ENCODE measurements at places on chromosomes 7 and 10.

DNA sequence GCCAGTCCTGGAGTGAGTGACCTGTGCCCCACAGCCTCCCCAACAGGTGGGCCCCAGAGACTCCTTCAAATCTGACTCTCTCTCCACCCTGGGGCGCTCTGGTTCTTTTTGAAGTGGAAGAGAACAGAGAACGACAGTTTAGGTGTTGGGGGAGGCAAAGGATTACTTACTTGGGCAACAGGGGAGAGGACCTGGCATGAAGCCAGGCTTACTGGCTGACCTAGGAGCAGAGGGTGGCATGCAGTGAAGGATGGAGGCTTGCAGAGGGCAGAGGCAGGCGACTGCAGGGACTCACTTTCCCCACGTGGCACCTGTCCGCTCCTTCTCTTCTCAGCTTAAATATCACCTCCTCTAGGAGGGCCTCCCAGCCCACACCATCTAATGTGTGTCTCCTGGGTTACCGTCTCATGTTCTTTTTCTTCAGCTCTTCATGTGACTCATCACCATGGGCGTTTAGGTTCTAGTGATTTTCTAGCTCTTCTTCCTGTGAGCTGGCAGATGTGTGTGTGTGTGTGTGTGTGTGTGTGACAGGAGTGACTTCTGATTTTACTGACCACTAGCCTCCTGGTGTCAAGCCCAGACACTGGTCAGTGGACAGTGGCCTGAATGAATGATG lies 15.5 kb downstream of the LZTS2 start:
- peak; percentile 88 for DNase-seq

- DNase-seq: no peak
Observed at GRCh38 chr10:126203746-126204145, 184.5 kb downstream of the ADAM12 start.

GRCh38 chr10:75899816-75900390 lies 468.5 kb downstream of the LRMDA start:
- DNase-seq: no peak

DNA sequence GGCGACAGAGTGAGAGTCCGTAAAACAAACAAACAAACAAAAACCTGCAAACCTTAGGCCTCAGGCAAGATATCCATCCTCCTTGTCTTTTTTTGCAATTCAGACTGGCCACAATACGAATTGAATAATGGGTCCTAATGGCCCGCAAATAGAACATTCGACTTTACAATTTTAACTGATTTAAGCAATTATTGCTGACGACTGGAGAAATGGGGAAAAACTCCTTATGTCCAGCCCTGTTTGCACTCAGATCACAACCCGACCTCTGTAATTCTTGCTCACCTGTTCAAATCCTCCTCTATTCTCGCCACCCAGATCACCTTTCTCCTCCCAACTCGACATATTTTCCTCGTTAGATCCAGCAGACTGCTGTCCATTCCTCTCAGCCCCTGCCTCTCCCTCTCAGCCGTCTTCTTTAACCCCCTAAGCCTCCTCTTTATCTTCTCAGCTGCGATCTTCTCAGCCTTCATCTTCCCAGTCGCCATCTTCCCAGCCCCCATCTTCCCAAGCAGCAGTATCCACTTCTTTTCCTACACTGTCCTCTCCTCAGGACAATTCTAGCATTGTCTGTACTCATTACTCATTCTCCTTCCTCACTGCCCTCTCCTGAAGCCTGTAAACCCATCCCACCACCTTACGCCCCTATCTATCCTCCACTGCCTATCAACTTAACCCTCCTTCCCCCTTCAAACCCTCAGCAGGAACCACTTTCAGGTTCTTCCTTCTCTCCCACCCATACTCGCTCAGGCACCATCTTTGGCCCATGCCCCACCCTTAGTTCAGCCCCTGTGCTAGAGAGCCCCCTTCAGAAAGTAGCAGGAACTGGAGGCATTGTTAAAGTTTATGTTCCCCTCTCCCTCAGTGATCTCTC lies 61.8 kb downstream of the LRRC17 start:
- no peak for DNase-seq

GRCh38 chr7:138233189-138233588 lies 156.9 kb downstream of the AKR1D1 start:
- DNase-seq: no peak

DNA sequence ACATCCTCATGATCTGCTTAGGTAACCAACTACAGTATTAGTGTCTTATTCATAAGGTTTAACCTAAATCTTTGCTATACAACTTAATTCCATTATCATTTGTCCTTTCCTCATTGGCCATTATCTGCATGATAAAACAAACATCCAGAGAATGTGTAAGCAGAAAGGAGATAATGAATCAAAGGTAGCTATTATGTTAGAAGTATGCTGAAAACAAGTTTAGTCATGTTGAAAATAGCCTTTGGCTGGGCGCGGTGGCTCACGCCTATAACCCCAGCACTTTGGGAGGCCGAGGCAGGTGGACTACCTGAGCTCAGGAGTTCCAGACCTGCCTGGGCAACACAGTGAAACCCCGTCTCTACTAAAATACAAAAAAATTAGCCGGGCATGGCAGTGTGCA lies 78.2 kb downstream of the NT5C2 start:
- no peak for DNase-seq

All from AG08396 (cell line).